ENCODE measurements at places on chromosomes 2 and 18.

DNA sequence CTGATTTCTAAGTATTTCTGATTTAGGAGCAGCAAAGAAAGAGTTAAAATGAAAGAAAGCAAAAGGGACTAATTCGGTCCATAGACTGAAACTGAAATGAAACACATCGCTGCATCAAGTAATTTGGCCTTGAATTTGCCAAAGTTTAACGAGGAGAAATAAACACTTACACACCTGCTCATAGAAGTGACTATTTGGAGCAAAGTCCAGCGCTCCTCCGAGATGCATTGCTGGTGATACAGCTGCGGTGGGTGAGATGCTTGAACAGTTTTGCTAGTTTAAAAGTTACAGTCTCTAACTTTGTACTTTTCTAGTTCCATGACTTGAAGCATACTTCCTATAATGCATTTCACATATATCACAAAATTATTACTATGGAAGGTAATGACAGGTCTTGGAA, 18.3 kb downstream of the GALR1 start:
- no peak for DNase-seq

GRCh38 chr2:42723465-42723864, 40.5 kb downstream of the OXER1 start:
- no peak for DNase-seq

GRCh38 chr18:65287652-65288051, 463.2 kb upstream of the CDH7 start:
- no peak for DNase-seq

- peak; percentile 14 for DNase-seq
Observed at GRCh38 chr2:217706095-217706494, 296.7 kb downstream of the TNS1 start.

GRCh38 chr2:60544062-60544461, 9.4 kb downstream of the BCL11A start:
- DNase-seq, result no peak
